ENCODE measurements at places on chromosomes 7 and 10. TPM values are rescaled to one million over a fixed set of nuclear protein-coding genes. Genes with fewer than 3 reads are reported as not detected.

FANK1 gene
- polyA plus RNA-seq: 0.41 TPM

GPC2 gene
- 0.38 TPM for polyA plus RNA-seq

LGI1 gene
- 0.68 TPM for polyA plus RNA-seq

PDE6C gene
- polyA plus RNA-seq: not detected

TRIM73 gene
- 1.0 TPM for polyA plus RNA-seq

PLAU gene
- 7.0 TPM for polyA plus RNA-seq

HOXA3 gene
- polyA plus RNA-seq: 1.0 TPM

CPN1 gene
- polyA plus RNA-seq: not detected

EIF4EBP2 gene
- 29.6 TPM for polyA plus RNA-seq

PSD gene
- polyA plus RNA-seq: 5.7 TPM

TMEM26 gene
- 0.14 TPM for polyA plus RNA-seq

DNA sequence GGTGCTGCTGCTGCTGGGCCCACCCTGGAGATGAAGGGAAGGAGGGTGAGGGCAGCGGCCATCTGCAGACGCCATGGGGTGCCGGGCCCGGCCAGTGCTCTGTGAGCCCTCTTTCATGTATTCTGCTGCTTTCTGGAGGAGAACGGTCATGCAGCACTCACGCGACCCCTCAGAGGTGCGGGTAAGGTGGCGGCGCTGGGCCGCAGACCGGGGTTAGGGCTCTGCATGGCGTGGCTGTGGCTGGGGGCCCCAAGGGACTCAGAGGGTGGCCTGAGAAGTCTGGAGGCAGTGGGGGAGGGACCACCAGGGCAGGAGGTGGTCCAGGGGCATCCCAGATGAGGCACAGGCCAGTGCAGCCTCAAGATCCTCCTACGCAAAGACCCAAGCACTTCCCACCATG is 275.5 kb downstream of the ELFN1 start:
- no peak for DNase-seq

- DNase-seq: no peak
Observed at GRCh38 chr7:119888251-119888650, 384.7 kb upstream of the KCND2 start.

DNA sequence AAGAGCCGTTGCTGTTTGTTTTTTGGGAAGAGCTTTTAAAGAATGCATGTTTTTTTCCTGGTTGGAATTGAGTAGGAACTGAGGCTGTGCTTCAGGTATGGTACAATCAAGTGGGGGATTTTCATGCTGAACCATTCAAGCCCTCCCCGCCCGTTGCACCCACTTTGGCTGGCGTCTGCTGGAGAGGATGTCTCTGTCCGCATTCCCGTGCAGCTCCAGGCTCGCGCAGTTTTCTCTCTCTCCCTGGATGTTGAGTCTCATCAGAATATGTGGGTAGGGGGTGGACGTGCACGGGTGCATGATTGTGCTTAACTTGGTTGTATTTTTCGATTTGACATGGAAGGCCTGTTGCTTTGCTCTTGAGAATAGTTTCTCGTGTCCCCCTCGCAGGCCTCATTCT is 31.6 kb downstream of the PFKFB3 start:
- DNase-seq: no peak

GRCh38 chr10:126255313-126255712 is 133.0 kb downstream of the ADAM12 start:
- DNase-seq: no peak

DNA sequence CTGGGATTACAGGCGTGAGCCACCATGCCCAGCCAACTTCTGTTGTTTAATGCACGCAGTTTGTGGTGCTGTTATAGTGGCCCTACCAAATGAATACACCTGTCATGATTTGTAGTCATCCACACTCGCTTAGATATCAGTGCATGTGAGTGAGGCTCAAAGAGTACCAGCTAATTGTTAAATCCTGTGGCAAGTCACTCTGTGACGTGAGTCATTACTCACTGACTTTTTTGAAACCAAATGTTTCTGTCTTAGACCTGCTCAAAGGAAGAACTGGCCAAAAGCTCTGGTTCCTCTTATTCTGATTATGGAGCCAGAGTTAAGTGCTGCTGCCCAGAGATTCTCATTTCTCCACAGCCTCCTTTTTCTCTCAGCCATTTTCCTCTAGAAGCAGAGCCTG is 109.4 kb downstream of the PRKAG2 start:
- no peak for DNase-seq

GRCh38 chr10:68121852-68122251 is 12.6 kb downstream of the MYPN start:
- DNase-seq: no peak

GRCh38 chr10:3433131-3433530 is 260.5 kb upstream of the PITRM1 start:
- no peak for DNase-seq

GRCh38 chr7:24325708-24326107 is 41.7 kb downstream of the NPY start:
- DNase-seq: no peak

GRCh38 chr7:27435461-27435860 is 192.9 kb downstream of the EVX1 start:
- DNase-seq: no peak

DNA sequence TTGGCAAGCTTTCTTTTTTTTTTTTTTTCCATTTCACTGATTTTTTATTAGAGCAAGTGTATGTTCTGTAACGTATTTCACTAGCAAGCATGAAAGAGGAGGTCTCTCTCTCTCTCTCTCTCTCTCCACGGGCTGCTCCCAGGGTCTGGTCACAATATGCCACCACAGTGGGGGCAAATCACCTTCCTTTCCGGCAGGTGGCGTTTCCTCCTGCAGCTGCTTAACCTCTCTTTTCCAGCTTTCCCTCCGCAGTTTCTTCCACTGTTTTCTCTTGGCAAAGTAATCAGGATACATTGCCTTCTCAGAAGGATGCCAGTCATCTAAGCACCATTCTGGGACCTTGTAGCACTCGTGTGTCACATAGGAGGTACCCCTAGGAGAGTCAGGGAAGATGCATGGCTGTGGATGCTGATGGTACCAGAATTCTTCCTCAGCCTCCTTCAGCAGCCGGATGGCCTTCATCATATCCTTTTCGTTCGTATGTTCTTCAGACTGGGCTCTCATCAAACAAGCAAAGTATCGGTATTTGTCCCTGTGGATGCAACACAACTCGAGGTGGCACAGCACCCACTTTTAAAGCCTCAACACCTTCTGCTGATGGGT is 197.3 kb upstream of the PODXL start:
- DNase-seq: no peak

GRCh38 chr7:39184391-39184790 is 206.7 kb downstream of the POU6F2 start:
- DNase-seq: no peak

DNA sequence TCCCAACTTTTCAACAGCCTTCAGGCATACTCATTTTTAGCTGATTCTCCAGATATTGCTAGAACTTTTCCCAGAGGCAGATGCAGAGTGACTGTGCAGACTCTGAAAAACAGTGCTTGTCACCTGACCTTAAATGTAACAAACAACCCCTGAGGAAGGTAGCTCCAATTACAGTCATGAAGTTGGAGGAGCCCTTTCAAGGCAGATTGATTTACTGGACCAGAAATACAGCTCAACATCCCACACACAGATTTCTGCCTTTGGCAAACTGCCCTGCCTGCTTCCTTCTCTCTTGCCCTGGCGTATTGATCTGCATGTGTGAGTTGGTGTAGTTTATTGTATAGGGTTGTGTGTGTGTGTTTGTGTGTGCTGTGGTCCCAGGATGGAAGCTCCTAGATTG is 38.5 kb downstream of the PYROXD2 start:
- no peak for DNase-seq

- DNase-seq: no peak
Observed at GRCh38 chr7:100629117-100629716, 12.1 kb downstream of the TFR2 start.

GRCh38 chr7:97722386-97722785 is 9.5 kb upstream of the TAC1 start:
- DNase-seq: no peak

DNA sequence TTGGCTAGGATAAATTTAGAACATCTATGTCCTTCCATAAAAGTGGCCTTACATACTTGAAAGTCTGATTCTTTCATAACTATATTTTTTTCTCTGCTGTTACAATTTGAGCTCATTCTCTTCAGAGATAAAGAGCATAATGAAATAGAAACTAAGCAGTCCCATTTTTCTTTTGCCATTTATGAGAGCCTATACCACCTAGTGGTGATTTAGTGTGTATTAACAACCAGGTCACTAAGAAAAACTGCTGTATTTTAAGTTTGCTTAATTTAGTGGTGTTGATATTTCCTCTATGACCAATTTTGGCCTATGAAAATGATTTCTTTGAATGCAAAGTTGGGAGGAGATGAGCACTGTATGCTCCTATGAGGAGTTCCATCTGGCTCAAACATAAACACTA is 88.7 kb upstream of the ZWINT start:
- no peak for DNase-seq

- DNase-seq: no peak
Observed at GRCh38 chr7:111730476-111731300, 168.4 kb upstream of the IMMP2L start.

DNA sequence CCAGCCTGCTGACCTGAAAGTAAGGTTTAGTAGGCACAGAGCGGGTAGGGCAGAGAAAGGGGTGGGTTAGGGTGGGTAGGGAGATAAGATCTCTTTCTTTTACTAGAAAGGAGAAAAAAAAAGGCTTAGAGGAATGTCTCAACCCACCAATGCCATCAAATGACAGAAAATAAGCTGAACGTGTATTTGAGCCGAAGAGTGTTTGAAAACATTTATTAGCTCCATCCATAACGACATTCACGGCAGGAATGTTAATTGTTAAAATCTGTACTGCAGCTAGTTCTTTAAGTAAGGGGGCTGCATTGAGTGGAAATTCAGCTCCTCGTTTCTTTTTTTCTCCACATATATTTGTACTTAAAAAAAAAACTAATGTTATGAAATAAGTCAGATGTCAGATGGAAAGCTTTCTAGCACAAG is 63.7 kb upstream of the ARID5B start:
- DNase-seq: no peak

DNA sequence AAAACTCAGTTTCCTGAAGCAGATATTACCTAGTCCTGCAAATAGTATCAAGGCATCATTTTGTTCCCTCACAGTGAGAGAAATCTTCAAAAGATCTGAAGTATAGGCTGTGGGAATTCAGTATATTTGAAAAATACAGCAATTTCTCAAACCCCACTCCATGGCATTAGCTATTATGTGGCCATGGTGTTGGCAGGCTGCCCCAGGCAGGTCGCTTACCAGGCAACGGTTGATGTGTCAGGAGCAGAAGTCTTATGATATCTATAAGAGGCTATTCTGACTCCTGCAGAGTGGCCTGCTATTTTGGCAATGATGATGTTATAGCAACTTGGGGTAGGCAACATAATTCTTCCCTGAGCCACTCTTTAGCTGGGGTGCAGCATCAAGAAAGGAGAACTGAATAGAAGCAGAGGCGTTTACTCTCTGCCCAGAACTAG is 187.9 kb downstream of the PLXDC2 start:
- DNase-seq: peak; percentile 74

- no peak for DNase-seq
Observed at GRCh38 chr10:130221456-130222375, 85.5 kb downstream of the GLRX3 start.

DNA sequence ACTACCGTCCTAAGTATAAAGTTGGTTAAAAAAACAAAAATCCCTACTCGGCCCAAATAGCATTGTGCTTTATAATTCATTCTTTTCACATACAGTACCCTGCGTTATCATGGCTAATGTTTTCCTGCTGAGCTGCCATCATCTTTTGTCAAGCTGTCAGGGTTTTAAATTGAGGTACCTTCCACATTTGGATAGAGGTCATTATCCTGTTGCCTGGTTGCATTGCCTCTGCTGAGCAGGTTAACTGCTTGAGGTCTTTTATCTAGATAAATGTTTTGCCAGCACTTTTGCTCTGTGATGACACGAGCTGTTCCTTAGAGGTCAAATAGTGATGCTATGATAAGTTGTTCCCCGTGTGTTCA is 94.4 kb upstream of the FZD1 start:
- DNase-seq: no peak

GRCh38 chr7:86863452-86863851 is 196.0 kb downstream of the ELAPOR2 start:
- DNase-seq: no peak

DNA sequence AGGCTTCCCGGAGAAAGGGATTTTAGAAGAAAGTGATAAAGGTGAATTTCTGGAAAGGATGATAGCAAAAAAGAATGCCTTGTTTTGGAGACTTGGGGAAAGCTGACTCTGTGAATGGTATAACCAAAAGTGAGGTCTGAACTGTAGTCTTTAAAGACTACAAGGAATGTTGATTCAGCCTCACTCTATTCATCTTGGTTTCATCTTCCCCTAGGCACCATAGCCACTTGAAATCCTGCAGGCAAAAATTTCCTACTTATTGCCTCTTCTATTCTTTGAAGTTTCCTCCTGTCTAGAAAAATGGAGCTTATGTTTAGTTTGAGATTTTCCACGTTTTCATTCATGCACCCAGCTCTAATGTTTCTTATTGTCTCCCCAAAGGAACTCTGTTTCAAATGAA is 518.0 kb downstream of the AUTS2 start:
- no peak for DNase-seq

- peak; percentile 71 for DNase-seq
Observed at GRCh38 chr7:152899548-152900109, 140.1 kb downstream of the ACTR3B start.

DNA sequence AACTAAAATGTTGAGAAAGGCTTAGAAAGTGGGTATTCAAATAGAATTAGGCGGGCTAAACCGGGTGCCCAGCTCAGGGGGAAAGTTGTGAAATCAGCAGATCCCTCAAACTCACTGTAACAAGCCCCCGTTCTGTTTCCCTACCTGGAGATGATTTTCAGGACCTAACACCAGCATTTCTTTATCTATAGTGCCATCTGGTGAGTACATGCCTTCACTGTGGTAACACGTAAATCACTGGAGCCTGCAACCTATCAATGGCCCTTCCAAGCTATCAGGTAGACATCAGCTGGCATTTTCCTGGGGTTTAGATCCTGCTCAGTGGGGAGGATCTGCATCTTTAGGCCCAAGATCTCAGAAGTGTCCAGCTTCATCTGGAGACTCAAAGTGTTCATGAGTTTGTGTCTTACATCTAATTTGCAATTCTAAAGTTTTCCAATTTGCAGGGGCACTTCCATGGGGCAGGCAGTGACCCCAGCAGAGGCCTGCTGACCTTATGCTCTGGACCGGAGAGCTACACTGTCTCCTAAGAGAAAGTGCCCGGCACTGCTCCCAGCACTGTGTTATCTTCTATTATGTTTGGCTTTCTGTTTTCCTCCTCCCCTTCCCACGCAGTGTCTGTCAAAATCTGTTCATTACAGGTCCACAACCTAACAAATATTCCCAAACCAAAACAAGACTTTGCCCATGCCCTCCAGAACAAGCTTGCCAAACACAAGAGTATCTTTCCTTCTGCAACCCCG is 132.5 kb downstream of the LSM5 start:
- DNase-seq: no peak

DNA sequence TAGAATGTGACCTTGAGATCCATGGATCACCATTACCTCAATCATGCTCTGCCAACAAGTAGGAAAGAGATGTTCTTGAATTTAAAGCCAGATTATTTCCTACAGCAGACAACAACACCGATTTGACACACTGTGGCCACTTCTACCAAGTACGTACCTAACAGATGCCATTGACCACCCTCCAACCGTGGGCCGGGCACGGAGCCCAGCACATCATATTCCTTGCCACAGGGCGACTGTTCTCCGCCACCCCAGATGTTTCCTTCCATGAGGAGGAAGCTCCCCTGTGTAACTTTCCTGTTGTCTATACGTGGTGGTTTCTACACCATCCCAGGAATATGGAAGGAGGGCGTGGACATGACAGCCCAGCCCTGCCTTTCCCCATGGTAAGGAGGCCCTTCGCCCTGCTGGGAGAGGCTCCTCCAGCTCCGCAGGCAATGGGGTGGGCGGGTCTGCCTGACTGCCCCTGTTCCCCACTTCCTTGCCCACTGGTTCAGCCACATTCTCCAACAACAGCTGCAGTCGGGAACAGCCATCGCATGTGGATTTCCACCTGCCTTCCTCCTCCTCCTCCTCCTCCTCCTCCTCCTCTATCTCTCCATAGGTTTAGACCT is 7.2 kb downstream of the CHST15 start:
- DNase-seq: no peak
